ENCODE measurements at places on chromosomes 4 and X. TPM values are rescaled to one million over a fixed set of nuclear protein-coding genes. Genes with fewer than 3 reads are reported as not detected.

The ZMAT1 gene
- 4.6 TPM for total RNA-seq

DNA sequence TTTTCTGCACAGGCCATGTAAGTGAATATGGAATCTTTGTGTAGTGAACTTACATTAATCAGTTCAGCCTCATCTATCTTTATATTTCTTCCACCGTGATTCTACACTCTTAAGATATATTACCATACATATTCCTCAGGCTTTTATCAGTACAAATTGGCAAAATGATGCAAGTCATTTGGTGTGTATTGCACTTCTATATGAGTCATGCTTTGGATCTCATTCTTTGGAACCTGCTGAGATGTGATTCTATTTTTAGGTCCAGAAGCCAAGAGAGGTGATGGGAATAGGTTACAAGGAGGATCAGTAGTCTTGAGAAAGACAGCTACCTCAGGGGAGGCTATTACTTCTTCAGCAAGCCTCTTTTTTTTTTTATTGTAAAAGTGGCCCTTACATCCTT is 204.4 kb downstream of the ZNF330 start:
- H3K4me3 ChIP-seq, result no peak overlapping the region
- H3K36me3 ChIP-seq, result no peaks in the 10 kb centered on the region
- no peaks in the 10 kb centered on the region for H3K27me3 ChIP-seq
- no peaks in the 10 kb centered on the region for H3K4me1 ChIP-seq
- no peak for DNase-seq
- H3K27ac ChIP-seq, result no peak overlapping the region

DNA sequence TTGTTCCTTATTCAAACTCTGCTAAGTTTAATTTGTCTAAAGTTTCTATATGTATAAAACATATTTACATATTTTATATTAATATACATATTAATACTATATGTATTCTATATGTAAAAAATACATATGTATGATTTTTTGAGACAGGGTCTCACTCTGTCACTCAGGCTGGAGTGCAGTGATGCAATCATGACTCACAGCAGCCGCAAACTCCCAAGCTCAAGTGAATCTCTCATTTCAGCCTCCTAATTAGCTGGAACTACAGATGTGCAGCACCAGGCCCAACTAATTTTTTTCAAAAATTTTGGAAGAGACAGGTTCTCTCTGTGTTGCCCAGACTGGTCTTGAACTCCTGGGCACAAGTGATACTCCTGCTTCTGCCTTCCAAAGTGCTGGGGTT is 684.9 kb downstream of the TRAM1L1 start:
- no peaks in the 10 kb centered on the region for H3K4me1 ChIP-seq
- H3K27me3 ChIP-seq, result no peaks in the 10 kb centered on the region
- no peak overlapping the region for H3K4me3 ChIP-seq
- DNase-seq, result no peak
- H3K36me3 ChIP-seq, result no peaks in the 10 kb centered on the region

GRCh38 chrX:80765220-80765625 is 44.5 kb downstream of the BRWD3 start:
- H3K4me1 ChIP-seq, result no peaks in the 10 kb centered on the region
- no peak for DNase-seq
- no peak overlapping the region for H3K4me3 ChIP-seq

DNA sequence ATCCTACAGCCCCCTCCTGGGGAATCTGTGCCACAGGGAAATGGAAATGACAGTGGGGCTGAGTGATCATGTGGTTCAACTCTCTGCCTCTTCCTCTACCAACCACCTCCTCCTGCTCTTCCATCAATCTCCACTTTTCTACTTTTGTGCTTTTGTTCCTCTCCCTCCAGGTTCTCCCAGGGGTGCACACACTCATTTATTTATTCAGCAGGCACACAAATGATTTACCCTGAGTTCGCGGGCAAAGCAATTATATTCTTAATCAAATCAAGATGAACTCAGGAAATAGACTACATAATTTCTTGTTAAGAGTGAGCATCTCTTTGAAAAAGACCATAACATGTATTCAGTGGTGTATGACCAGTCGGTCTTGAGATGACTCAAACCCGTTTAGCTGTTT is 69.2 kb downstream of the VCX3A start:
- DNase-seq, result no peak
- H3K4me3 ChIP-seq, result no peak overlapping the region
- no peak overlapping the region for H3K27ac ChIP-seq
- no peaks in the 10 kb centered on the region for H3K4me1 ChIP-seq
- H3K27me3 ChIP-seq, result no peaks in the 10 kb centered on the region
- no peaks in the 10 kb centered on the region for H3K36me3 ChIP-seq

DNA sequence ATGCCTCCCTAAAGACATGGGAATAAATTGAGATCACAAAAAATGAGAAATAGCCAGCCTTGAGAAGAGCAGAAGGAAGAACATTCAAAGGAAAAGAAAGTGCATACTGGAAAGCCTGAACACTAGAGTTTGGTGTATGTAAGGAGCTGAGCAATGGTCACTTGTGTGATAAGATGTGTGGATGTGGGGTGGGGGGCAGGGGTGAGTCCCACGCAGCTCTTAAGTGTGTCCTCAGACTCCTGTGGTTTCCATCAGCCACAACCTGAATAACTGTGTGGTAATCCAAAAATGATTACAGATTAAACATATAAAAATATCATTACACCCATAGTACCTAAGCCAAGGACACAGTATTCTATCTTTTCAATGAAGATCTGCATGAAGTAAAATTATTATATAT is 59.9 kb downstream of the ELOVL6 start:
- H3K27me3 ChIP-seq, result no peaks in the 10 kb centered on the region
- H3K27ac ChIP-seq, result no peak overlapping the region
- H3K4me1 ChIP-seq, result no peaks in the 10 kb centered on the region

DNA sequence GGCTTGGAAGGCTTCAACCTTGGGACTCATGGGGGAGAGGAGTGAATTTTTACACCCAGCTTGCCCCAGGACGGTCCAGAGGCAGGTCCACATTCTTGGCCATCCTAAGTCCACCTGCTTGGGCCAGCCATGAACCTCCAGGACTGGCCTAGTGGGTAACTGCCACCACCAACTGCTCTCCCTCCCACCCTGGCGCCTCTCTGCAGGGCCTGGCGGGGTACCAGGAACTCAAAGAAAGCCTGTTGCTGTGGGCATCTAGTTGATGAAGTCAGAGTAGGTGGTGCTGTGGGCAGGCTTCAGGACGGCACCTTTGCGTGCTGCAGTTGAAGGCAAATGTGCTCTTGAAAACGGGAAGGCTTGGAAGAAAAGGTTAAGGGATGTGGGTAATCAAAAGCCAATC is 12.0 kb downstream of the BCOR start:
- H3K4me1 ChIP-seq, result peaks cover 34% of the 10 kb centered on the region
- DNase-seq, result no peak
- H3K27ac ChIP-seq, result peak overlapping the region; percentile 22
- no peaks in the 10 kb centered on the region for H3K36me3 ChIP-seq

- H3K27ac ChIP-seq, result no peak overlapping the region
- H3K4me1 ChIP-seq, result no peaks in the 10 kb centered on the region
- H3K4me3 ChIP-seq, result no peak overlapping the region
- no peaks in the 10 kb centered on the region for H3K27me3 ChIP-seq
- no peak for DNase-seq
Observed at GRCh38 chrX:34562006-34562405, 95.1 kb downstream of the TMEM47 start.

The FMR1NB gene
- total RNA-seq, result not detected

- H3K4me1 ChIP-seq, result no peaks in the 10 kb centered on the region
- DNase-seq, result no peak
- no peak overlapping the region for H3K27ac ChIP-seq
- H3K36me3 ChIP-seq, result no peaks in the 10 kb centered on the region
- no peak overlapping the region for H3K4me3 ChIP-seq
- no peaks in the 10 kb centered on the region for H3K27me3 ChIP-seq
Observed at GRCh38 chr4:164701665-164702064, 52.3 kb upstream of the SMIM31 start.

- no peak for DNase-seq
- H3K4me3 ChIP-seq, result no peak overlapping the region
- H3K4me1 ChIP-seq, result no peaks in the 10 kb centered on the region
- no peaks in the 10 kb centered on the region for H3K27me3 ChIP-seq
- H3K36me3 ChIP-seq, result no peaks in the 10 kb centered on the region
- H3K27ac ChIP-seq, result no peak overlapping the region
Observed at GRCh38 chr4:64539234-64539849, 130.1 kb upstream of the TECRL start.

DNA sequence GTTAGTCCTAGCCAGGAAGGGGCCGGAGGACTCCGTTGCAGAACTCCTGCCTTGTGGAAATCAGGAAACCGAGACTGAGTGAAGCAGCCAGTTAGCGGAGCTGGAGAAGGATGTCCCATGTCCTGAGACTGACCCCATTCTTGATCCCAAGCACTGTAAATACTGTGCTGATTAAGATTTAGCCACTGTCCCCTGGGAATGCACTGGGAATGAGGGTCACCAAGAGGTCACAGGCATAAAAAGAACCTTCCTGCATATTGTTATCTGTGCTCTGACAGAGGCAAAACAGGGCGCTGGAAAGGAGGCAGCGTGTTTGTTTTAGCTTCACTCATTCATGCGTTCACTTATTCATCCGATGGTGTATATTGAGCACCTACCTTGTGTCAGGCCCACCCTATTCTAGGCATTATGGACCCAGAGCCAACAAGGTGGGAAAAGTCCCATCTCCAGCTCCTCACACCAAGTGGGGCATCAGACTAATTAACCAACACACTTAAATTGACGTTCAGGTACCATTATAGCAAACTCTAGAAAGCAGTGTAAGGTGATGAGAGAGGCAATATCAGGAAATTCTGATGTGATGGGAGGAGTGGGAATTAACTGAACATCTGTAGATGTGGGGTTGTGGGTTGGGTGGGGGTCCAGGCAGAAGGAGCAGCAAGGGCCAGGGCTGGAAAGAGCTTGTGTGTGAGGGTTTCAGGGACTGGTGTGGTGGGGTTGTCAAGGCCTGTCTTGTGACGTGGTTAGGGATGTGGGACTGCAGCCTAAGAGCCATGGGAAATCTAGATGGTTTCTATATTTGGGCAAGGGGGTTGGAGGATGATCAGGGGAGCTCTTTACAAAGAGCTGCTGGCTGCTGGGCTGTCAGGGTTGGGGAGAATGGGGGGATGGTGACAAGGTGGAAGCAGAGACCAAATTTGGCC is 10.6 kb upstream of the SLC2A9 start:
- DNase-seq, result no peak
- peak overlapping the region; percentile 55 for H3K27ac ChIP-seq
- no peaks in the 10 kb centered on the region for H3K27me3 ChIP-seq
- no peaks in the 10 kb centered on the region for H3K36me3 ChIP-seq
- no peak overlapping the region for H3K4me3 ChIP-seq
- H3K4me1 ChIP-seq, result peaks cover 27% of the 10 kb centered on the region

The SMR3A gene
- not detected for total RNA-seq

GRCh38 chrX:140343226-140343868 is 161.5 kb downstream of the SOX3 start:
- H3K36me3 ChIP-seq, result no peaks in the 10 kb centered on the region
- no peak overlapping the region for H3K27ac ChIP-seq
- no peak overlapping the region for H3K4me3 ChIP-seq
- no peaks in the 10 kb centered on the region for H3K4me1 ChIP-seq

- H3K27me3 ChIP-seq, result no peaks in the 10 kb centered on the region
- no peak overlapping the region for H3K4me3 ChIP-seq
- peaks cover 4% of the 10 kb centered on the region for H3K36me3 ChIP-seq
- DNase-seq, result no peak
Observed at GRCh38 chr4:119508281-119508680, 120.3 kb downstream of the PDE5A start.

GRCh38 chr4:11843927-11844326 is 415.2 kb upstream of the HS3ST1 start:
- H3K4me3 ChIP-seq, result no peak overlapping the region
- no peaks in the 10 kb centered on the region for H3K4me1 ChIP-seq
- H3K27me3 ChIP-seq, result no peaks in the 10 kb centered on the region
- DNase-seq, result no peak
- H3K27ac ChIP-seq, result no peak overlapping the region

DNA sequence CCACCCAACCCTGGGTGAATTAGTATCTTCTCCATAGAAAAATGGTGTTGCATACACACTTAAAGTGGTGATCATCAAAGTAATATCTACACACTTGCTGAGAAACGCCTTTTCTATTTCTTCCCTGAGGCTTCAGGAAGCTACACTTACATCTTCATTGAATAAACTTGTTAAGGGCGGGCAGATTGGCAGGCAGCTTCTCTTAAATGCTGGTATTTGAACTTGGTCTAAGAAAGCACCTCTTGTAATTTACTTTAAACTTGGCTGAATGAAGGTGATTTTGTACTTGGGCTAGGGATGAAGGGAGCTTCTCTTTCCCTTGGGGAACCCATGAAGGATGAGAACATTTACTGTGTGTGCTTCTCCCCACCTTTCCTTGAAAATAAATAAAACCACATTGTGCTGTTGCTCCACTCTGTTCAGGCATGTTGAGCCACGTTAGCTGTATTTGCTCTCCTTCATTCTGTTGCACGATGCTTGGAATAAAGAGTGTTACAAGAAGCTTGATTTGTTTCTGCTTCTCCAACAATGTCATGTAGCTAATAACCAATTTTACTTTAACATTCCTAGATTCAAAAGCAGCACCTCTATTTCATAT is 430.1 kb downstream of the ANKRD50 start:
- no peaks in the 10 kb centered on the region for H3K36me3 ChIP-seq
- H3K27me3 ChIP-seq, result no peaks in the 10 kb centered on the region
- H3K27ac ChIP-seq, result peak overlapping the region; percentile 46
- no peak overlapping the region for H3K4me3 ChIP-seq

The CA5B gene
- total RNA-seq, result 5.8 TPM

The RAI2 gene
- 17.7 TPM for total RNA-seq

The CRMP1 gene
- total RNA-seq, result not detected

- H3K27ac ChIP-seq, result no peak overlapping the region
- no peak overlapping the region for H3K4me3 ChIP-seq
- no peak for DNase-seq
Observed at GRCh38 chr4:84481077-84481859, 17.8 kb downstream of the NKX6-1 start.

DNA sequence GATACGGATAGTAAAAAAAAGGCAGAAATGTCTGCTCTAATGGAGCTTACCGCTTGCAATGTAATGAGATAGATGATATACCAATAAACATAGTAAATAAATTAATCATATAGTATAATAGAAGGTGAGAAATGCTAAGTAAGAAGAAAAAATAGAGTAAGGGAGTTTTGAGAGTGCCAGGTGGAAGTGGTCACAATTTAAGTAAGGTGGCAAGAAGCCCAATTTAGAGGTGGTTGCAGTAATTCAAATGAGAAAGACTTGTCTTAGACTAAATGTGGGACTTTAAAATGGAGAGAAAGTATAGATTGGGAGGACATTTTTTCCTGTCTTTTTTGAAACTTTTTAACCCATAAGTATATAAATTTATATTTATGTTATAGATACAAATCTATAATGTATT is 26.0 kb downstream of the TBC1D19 start:
- DNase-seq, result no peak
- no peak overlapping the region for H3K27ac ChIP-seq
- H3K36me3 ChIP-seq, result no peaks in the 10 kb centered on the region
- H3K4me1 ChIP-seq, result no peaks in the 10 kb centered on the region
- no peak overlapping the region for H3K4me3 ChIP-seq

DNA sequence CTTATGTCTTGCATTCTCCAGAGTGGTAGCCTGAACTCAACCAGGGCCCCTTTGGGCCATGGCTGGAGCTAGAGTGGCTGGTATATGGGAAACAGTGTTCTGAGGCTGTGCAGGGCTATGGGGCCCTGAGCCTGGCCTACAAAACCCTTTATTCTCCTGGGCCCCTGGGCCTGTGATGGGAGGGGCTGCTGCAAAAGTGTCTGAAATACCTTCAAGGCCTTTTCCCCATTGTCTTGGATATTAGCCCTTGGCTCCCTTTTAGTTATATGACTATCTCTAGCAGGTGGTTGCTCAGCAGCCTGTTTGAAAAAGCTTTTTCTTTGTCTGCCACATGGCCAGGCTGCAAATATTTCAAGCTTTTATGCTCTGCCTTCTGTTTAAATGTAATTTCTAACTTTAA is 22.5 kb downstream of the APOOL start:
- no peak overlapping the region for H3K4me3 ChIP-seq
- H3K4me1 ChIP-seq, result no peaks in the 10 kb centered on the region
- no peaks in the 10 kb centered on the region for H3K27me3 ChIP-seq

Measured in esophagus squamous epithelium (tissue), 5 donors.